ENCODE measurements at places on chromosomes 11 and 22.
A peak's percentile ranks its signal among the peaks of the same experiment; 100 is the strongest.

DNA sequence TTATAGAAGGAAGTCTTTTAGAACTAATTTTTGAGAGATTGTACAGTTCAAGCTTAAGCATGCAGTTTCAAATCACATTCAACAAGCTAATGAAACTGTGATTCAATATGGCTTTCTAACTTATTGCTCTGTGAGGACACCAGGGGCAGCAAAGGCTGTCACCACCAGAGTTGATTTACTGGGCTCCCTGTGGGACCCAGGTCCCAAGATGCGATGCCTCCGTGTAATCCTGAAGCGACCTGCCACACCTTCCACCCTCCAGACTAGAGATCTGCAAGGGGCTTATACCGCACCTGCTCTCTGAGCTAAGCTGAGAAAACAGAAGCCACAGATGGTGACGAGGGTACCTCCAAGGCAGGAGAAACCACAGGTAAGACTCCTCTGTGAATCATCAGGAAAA is 918 bp upstream of the OR51Q1 start:
- DNase-seq, result no peak

DNA sequence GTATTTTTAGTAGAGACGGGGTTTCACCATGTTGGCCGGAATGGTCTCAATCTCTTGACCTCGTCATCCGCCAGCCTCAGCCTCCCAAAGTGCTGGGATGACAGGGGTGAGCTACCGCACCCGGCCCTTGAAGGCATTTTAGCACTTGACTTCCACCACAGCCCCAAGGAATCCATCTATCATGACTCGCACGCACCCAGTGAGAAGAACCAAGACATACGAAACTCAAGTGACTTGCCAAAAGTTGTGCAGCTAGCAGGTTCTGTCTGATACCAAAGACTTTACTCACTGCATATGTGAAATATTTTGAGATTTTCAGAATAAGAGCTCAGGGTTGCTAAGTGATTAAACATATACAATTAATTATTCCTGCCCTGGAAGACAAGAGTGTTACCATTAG is 21.0 kb downstream of the FLI1 start:
- DNase-seq, result peak; percentile 34

DNA sequence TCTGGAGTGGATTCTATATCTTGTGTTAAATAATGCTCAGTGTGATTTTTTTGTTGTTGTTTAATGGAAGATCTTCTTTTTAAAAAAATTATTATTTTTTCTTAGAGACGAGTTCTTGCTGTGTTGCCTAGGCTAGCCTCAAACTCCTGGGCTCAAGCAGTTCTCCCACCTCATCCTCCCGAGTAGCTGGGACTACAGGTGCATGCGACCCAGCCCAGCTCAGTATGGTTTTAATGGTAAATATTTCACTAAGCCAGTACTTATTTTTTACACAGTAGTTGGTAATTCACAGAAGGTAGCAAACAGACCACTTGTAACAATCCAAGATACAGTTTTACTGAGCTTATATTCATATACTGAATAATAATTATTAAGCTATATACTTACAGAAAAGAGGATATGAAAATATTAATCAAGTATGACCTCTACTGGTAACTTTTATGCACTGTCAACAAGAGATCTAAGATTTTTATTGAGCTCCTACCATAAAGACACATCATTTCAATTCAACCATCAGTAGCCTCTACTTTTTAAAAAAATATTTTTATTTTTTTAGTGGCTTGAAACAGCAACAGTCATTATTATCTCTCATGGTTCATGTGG is 6.1 kb upstream of the CD59 start:
- no peak for DNase-seq

- DNase-seq, result no peak
Measured at GRCh38 chr11:30395751-30396150, 72.8 kb downstream of the ARL14EP start.

DNA sequence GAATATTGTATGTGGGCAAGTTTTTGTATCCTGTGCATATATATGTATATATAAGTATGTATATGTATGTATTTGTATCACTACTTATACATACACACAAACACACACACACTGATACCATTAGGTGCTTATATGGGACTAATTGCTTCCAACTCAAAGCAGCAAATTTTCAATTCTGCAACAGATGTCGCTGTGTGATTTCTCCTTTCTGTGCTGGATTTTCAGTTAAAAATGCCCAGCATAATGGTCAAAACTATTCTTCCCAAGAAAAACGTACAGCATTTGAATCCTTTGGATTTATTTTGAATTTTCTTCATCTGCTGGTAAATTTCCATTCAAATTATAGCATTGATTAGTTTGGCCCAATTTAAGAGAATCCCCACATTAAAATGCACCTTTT is 4.3 kb downstream of the CADM1 start:
- no peak for DNase-seq

DNA sequence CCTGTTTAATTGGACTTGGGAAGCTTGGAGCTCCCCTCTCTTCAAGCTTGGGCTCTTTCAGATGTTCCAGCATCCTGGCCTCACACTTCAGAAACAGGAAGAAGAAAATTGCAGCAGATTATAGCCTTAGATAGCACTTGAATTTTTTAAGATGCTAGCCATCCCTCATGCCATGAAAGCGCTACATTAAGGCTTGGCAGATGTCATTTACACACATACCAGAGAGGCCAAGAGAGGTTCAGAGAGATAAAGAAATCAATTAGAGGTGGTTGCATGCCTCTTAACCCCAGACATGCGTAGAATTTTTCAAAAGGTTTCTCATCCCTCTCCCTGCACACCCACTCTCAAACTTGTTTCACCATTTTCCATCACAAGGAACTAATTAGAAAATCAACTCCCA is 31.9 kb upstream of the DBX1 start:
- no peak for DNase-seq
